Fibroblast of the conjunctiva (primary cell): ENCODE measurements at places on chromosomes 4 and X.
A peak's percentile ranks its signal among the peaks of the same experiment; 100 is the strongest.

DNA sequence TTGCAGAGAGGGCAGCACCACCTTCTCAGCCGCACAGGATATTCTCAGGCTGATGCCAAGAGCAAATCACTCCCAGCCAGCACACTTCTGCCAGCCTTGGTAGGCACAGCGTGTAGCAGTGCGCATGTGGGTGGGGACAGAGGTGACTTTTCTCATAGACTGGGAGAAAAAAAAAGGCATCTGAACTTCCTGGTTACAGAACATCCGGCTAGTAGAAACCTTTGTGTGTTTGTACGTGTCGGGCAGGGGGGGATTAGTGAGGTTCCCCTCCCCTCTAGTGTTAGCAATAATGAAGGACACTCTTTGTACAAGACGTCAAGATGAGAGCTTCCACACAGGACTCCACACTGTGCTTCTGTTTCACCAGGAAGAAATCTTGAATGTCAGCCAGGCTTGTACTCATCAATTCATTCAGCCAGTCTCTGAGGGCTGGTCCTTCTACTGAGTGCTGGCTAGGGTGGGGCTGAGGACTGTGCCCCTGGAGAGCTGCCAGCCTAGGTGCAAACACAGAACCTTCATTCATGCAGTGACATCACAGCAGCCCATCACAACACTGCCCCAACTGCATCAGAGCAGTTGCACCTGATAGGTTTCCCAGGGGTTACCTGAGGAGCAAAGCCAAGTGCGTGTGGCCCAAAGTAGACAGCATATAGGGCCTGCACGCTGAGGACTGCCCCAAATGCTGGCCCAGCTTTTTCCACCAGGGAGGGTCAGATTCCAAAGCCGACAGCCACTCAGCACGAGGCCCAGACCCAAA is 34.7 kb downstream of the SLC25A5 start:
- DNase-seq = peak; percentile 18

GRCh38 chr4:152663203-152664066 is 16.4 kb downstream of the TMEM154 start:
- DNase-seq = peak; percentile 26

GRCh38 chr4:1985780-1986577 is 22.8 kb downstream of the NELFA start:
- no peak for DNase-seq

DNA sequence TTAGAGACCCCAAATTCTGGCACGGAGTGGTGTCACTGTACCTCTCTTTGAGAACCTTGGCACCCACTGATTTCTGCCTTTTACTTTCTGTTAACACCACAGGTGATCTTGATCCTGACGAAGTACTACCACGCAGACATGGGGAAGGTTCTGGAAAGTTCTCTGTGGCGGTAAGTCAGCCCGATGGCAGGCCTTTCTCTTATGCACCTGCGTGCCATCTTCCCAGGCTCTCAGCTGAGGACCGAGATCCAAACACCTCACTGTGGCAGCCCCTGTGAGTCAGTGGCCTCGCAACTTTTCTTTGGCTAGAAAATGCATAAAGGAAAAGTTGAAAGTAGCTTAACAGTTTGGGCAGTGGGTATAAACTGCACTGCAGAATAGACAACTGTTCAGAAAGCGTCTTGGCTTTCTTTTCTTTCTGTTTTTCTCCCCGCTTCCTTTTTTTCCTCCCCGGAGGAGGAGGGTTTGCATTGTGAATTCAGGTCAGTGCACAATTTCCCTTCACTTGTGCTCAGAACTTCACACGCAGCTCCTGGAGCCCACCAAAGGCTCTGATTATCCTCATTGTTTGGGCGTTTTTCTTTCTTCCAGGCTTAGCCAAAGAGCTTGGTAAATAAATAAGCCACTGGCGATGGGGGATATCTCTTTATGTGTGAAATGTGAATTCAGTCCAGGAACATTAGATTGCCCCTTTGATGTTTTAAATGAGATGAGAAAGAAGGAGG is 38.4 kb downstream of the PSAPL1 start:
- DNase-seq = no peak

DNA sequence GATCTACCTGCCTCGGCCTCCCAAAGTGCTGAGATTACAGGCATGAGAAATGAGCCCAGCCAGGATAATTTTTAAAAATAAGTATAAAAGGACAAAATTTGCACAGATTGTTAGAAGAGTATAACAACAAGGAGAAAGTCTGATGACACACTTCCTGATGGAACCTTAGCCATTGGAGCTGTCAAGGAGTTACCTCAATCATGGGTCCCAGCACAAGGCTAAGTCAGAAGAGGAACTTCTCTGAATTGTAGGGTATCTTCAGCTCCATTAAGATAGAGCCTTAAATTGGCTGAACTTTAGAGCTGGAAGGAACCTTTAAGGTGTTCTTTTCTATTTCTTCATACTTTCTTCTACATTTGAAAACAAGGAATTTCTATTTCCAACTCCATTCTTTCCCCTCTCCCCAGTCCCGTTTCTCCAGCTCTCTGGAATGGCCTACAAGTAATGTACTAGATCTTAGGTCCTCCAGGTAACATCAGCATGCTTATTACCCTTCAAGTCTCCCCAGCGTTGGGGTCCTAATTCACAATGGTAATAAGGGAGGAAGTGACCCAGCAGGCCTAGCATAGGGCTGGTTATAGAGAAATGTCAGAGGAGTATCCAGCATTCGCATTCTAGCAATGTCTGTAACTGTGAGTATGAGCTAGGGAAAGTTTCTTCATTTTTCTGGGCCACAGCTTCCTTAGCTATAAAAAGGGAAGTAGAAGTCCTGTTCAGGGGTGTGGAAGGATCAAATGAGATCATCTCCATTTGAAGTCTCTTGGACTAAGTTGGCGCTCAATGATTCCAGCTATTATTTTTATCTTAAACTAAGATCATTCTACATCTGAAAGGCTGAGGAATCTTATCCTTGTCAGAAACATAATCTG is 18.5 kb upstream of the RBPJ start:
- no peak for DNase-seq

DNA sequence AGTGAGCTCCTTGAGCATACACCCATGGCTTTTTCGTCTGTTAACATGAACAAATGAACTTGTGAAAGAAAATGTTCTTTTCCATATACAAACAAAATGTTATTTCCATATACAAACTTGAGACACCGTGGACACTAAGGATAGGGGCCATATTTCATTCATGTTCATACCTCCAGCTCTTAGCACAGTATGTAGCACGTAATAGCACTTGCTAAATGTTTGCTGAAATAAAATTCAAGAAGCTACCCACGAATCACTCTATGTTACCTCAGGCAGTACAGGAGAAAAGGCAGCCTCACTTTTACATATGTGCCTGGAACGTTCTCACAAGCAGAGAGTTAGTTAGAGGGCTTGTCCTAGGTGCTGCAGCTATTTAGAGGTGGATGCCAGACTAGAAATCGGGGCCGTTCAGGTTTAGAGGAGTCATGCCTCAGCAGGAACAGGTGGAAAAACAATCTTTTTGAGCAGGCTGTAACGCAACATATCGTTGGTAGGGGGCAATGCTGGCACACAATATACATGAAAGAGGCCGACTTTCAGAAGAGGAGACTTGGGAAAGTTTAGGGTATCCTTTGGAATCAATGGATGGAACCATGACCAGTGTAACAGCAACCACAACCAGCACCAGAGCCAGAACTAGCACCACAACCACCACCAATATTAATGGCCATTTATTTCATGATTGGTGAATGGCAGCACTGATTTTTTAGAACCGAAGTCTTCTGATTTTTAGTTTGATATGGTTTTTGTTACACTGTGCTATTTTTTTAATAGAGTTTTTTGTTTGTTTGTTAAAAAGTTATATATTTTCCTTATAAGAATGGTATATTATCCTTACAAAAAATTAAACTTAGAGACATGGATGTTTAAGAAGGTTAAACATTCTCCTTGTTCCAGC is 14.8 kb upstream of the PAQR3 start:
- DNase-seq = no peak

DNA sequence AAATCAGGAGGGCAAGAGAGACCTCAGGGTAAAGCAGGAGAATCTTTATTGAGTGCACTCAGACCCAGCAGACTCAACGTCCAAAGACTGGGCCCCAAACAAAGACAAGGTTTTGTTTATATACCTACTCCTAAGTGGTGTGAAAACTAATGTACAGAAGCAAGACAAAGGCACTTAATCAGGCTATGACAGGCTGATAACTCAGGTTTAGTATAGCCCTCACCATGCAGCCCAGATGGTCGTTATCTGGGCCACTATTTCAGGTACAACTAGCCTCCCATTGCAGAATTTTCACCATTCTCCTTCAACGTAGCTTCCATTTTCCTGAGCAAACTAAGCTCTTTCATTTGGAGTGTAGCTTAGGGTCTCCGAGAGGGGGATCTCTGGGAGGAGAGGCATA is 36.9 kb downstream of the SULT1E1 start:
- DNase-seq = no peak

DNA sequence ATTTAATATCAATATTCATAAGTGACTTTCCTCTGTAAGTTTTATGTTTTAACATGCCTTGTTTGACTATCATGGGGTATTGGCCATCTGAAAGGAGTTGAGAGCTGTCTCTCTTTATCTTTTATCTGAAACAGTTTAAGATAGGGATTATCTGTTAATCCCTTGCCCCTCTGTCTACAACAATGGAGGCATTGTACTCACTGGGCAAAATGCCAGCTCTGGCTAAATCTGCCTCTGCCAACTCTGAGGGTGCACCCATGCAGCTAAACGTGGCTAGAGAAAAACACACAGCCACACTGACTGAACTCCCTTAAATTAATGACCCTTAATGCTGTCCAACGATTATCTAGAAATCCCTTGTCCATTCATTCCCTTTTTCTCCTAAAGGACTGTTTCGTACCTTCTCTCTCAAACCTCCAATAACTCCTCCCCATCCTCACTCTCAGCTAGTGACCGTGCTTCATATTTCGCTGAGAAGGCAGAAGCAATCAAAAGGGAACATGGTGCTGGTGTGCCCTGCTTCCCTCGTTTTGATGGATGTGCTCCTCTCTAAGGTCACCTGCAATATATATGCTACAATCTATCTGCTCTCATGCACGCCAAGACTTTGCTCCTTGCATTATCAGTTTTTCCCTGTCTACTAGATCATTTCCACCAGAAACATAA is 10.3 kb downstream of the PHKA2 start:
- no peak for DNase-seq

GRCh38 chr4:182369211-182369610 is 126.0 kb downstream of the TENM3 start:
- no peak for DNase-seq

- no peak for DNase-seq
These were observed 120.5 kb downstream of the HS6ST2 start for GRCh38 chrX:132837967-132838366.

GRCh38 chr4:80713409-80713808 is 317.1 kb upstream of the BMP3 start:
- no peak for DNase-seq

DNA sequence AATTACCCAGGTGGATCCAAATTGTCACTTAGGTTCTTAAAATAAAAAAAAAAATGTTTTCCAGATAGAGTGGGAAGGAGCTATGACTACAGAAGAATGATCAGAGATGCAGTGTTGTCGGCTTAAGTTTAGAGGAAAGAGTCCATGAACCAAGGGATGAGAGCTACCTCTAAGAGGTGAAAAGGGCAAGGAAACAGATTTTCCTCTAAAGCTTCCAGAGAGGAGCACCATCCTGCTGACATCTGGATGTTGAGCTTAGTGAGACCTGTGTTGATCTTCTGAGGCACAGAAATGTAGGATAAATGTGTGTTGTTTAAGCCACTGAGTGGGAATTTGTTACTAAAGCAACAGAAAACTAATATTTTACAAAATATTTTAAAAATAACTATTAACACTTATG is 498.7 kb downstream of the SPOCK3 start:
- DNase-seq = no peak

GRCh38 chr4:2390784-2391421 is 27.5 kb downstream of the ZFYVE28 start:
- DNase-seq = no peak

DNA sequence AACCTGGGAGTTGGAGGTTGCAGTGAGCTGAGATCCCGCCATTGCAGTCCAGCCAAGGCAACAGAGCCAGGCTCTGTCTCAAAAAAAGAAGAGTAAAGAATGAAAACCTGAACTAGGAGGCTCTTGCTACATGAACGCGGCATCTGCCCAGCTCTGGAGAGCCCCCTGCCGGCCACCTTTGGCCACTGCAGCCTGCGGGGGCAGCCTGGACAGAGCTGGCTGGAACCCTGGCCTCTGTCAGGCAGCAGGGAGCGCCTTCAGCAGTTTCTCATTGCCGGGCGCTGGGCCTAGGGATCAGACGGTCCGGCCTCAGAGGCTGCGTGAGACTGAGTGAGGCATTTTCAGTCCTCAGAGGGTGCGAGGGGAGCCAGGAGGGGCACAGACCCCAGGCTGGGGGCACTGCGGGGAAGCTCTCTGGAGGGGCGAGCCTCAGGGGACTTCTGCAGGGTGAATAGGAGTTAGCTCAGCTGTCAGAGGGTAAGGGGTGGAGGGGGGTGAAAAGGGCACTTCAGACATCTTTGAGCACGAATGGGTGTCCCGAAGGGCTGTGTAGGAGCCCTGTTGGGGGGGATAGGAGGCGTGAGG is 17.5 kb downstream of the DOK7 start:
- DNase-seq = peak; percentile 64

DNA sequence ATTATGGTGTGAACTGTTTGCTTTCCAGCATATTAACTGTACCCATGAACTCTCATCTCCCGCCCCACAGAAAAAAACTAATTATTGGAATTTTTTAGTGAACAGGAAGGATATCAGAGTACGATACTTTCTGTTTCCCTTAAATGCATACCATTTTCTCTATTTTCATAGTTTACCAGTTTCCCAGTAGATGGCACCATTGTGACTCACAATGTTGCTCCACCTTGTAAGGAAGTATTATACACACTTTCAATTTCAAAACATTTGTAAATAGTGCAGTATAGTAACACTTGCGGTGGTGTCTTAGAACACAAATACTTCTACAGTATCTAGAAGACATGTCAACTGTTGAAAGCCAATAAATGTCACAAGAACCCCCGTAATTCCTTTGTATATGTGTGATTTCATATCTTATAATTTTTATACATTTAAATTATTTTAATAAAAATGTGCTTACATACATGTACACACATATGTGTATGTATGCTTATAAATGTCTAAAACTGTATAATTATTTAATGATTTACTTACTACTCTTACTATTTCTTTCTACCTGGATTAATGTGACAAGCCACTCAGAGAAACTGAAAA is 167.3 kb downstream of the SLIT2 start:
- DNase-seq = peak; percentile 69

DNA sequence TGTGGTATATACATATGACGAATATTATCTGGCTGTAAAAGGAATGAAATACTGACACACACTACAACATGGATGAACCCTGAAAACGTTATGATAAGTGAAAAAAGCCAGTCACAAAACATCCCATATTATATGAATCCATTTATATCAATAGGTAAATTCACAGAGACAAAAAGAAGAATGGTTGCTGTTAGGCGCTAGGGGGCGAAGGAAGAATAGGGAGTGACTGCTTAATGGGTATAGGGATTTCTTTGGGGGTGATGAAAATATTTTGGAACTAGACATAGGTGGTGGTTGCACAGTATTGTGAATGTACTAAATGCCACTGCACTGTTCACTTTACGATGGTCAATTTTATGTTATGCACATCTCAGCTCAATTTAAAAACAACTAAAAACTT is 96.4 kb upstream of the EGFL6 start:
- DNase-seq = no peak

GRCh38 chrX:128975745-128976144 is 547.5 kb downstream of the SMARCA1 start:
- DNase-seq = no peak
